Activated CD8-positive, alpha-beta T cell treated with anti-CD3 and anti-CD28 coated beads for 36 hours (primary cell): ENCODE measurements at places on chromosomes 6 and 20.

GRCh38 chr6:155319902-155320301 lies 5.6 kb upstream of the TFB1M start:
- no peak for DNase-seq

GRCh38 chr6:158730541-158730907 lies 80.7 kb downstream of the SYTL3 start:
- DNase-seq = no peak

GRCh38 chr6:125300992-125301434 lies 754 bp downstream of the HDDC2 start:
- no peak for DNase-seq

DNA sequence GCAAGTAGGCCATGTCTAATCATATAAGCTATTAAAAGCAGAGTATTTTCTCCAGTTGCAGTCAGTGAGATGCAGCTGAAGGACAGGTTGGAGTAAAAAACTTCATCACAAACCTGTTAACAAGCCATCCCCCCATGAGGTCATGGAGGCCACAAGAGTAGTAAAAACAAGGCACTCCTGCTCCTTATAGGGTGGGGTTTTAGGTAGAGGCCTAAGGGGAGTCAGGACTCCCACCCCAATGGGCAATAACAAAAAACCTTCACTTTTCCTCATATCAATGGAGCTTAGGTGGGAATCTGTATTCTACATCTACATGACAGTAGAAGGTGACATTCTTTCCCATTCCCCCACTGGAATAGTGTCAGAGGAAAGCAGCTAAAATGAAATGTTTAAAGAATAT lies 428.1 kb upstream of the KHDRBS2 start:
- no peak for DNase-seq

- DNase-seq = no peak
These were observed 7.2 kb downstream of the E2F3 start for GRCh38 chr6:20408851-20409250.
